NCI-H1694 (cell line): ENCODE measurements at places on chromosomes 7 and 10.

DNA sequence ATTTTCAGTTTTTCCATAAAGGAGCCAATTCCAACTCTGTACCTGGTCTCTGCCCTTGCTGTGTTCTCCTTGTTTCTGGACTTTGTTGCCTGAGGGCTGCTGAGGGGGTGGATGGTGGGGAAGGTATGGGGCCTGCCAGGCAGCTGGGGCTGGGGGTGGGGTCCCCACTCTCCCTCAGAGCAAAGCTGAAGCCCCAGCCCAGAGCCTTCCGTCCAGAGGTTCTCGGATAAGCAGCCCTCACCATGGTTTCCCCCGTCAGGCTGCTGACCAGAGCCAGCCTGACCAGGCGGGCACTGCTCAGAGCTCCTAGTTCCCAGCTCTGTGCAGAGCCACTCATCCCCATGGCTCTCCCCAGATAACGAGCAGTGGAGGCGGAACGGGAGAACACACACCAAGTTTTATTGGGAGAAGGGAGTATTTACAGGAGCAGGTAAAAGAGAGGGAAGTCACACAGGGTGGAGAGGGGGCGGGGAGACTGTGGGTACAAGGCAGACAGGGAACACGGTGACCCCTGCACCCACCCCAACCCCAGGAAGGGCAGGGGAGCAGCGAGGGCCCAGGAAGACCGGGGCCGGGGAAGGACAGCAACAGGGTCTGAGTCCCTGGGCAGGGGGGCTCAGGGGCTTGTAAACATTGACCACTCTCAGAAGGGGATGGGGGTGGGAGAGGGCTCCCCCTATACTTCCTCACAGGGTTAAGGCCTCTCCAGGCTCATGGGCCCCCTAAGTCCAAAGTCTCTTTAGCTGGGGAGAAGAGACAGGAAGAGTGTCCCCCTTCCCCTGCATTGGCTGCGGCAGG, 5.8 kb downstream of the GNB2 start:
- no peak for DNase-seq

GRCh38 chr10:21677551-21677950, 143.5 kb downstream of the MLLT10 start:
- DNase-seq = no peak

DNA sequence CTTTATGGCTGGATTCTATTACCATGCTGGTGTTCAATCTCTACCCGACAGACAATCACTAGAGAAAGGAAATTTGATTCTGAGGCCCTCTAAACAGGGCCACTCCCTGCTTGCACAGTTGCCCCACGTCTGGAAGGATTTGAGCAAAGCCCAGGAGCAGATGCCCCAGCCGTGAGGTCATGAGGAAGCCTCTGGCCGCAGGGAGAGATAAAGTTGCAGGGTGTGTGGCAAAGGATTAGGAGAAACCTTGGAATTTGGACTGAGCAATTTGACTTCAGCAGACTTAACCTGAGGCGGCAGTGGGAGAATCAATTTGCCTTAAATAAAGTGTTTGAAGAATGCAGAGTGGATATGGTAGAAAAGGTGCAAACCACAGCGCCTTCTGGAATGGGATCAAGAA, 40.2 kb upstream of the KLF6 start:
- no peak for DNase-seq

- peak; percentile 69 for DNase-seq
Measured at GRCh38 chr10:110138197-110138812, 69.1 kb upstream of the MXI1 start.

DNA sequence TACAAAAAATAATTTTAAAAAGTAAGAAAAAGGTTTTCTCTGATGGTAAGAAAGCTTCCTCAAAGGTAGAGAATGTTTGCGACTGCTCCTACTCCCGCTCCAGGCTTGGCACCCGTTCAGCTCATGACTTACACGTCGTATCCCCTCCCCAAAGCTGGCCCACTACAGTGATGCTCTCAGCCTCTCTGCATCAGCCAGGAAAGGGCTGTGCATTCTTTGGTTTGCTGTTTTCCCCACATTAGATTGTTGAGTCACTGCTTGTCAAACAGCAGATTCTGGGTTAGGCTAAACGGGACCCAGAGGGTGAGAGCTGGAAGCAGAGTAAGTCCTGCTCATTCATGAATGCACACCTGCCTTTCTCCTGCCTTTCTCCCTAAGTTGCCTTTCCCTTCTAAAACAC, 54.7 kb upstream of the NMT2 start:
- no peak for DNase-seq

- DNase-seq = no peak
Measured at GRCh38 chr7:41979834-41980307, 257.1 kb downstream of the GLI3 start.
